ENCODE measurements at places on chromosomes 2 and 18. TPM values are rescaled to one million over a fixed set of nuclear protein-coding genes. Genes with fewer than 3 reads are reported as not detected.

The POTEF gene
- total RNA-seq, result 25.0 TPM

The ABCG5 gene
- total RNA-seq, result 0.10 TPM

The TGFA gene
- total RNA-seq, result 6.8 TPM

The PDE1A gene
- 3.6 TPM for total RNA-seq

The DNAJC5G gene
- total RNA-seq, result not detected

DNA sequence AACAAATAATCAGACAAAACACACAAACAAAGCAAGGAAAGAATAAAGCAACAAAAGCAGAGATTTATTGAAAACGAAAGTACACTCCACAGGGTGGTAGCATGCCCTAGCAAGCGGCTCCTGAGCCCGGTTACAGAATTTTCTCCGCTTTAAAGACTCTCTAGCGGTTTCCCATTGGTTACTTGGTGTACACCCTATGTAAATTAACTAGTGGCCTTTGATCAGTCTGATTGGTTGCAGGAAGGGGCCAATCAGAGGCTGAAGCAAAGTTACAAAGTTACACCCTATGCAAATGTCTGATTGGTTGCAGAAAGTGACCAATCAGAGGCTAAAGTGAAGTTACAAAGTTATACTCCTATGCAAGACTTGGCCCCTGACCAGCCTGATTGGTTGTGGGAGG, 242.9 kb downstream of the LDLRAD4 start:
- no peak overlapping the region for H3K4me3 ChIP-seq
- peaks cover 5% of the 10 kb centered on the region for H3K27me3 ChIP-seq
- H3K27ac ChIP-seq, result no peak overlapping the region
- H3K4me1 ChIP-seq, result no peaks in the 10 kb centered on the region
- H3K36me3 ChIP-seq, result no peaks in the 10 kb centered on the region
- no peak for DNase-seq

- DNase-seq, result no peak
- H3K4me1 ChIP-seq, result peaks cover 12% of the 10 kb centered on the region
- no peak overlapping the region for H3K27ac ChIP-seq
- H3K36me3 ChIP-seq, result no peaks in the 10 kb centered on the region
- no peaks in the 10 kb centered on the region for H3K27me3 ChIP-seq
Measured at GRCh38 chr18:40935423-40935822, 1019.6 kb upstream of the PIK3C3 start.

DNA sequence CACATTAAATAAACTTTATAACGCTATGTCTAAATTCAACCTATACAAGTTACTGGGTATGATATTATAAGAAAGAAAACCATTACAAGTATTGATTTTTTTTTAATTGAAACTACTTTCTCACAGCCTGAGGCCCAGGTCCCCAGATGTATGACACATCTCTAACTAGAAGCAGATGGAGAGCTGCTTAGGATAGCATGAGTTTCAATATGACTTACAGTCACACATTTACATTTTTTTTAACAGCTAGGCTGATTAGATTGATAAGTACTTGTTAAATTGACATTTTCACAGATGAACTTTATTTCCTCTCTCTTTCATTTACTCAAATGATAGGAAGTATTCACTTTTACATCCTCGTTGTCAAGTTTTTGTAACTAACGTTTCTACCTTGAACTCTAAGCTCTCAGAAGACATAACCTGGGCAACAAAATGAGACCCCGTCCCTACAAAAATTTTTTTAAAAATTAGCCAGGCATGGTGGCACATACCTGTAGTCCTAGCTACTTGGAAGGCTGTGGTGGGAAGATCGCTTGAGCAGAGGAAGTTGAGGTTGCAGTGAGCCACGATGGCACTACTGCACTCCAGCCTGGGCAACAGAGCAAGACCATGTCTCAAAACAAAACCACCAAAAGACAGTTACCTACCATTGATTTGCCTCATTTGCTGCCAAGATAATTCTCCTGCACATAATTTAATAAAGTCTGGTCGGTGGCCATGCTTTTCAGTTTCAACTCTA, 52.4 kb downstream of the STK39 start:
- peaks cover 7% of the 10 kb centered on the region for H3K36me3 ChIP-seq
- no peak overlapping the region for H3K4me3 ChIP-seq
- no peak overlapping the region for H3K27ac ChIP-seq
- DNase-seq, result no peak

The CIDEA gene
- not detected for total RNA-seq

DNA sequence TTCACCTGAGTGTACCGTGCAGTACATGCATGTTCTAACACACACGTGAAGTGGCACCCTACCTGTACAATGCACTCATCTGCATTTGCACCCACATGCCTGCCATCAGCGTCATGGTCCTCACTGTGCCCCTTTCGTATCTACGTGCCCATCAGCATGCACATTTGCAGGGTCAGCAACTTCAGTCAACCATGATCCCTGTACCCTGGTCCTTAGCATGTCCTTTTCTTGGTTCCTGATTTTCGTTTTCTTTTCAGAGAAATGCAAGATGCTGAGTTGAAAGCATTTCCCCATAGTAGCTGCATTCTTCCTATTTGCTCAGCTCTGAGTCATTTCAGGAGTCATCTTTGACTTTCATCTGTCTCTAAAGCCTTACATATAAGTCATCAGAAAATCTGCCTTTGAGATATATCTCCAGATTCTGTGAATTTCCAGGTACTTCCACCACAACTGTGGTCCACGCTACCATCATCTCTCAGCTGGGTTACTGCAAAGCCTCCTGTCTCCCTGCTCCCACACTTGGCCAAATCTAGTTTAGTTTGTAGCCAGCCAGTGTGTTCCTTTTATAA, 14.7 kb upstream of the PUM2 start:
- DNase-seq, result no peak
- H3K4me1 ChIP-seq, result peaks cover 7% of the 10 kb centered on the region
- H3K27ac ChIP-seq, result no peak overlapping the region
- H3K27me3 ChIP-seq, result no peaks in the 10 kb centered on the region
- H3K4me3 ChIP-seq, result no peak overlapping the region

DNA sequence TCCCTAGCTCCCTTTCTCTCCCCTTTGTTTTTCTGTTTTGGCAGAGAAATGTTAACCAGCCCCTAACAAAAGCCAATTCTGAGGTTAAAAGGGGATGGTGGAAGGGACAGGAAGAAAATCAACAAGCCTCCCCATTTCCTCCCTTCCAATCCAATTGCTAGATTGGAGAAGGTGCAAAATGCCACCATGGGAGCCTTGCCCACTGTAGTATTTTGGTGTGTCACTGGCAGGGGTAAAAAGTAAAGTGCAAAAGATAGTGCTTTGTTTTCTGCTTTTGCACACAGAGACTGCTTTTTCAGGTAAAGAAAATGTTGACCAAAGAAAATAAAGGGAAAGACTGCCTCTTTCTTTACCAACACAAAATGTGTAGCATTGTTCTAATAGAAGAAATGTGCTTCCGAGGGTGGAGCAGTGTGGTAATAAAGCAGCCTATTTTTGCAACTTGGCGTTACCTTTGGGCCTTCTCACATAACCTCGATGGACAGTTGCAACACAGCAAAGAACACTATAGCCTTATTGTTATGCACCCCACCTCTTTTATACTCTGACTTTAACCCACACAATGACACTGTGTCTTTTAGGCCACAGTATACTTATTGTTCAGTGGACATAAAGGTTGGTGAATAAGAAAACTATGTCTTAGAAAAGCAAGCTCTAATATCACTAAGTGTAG, 861.8 kb downstream of the BCL11A start:
- no peak for DNase-seq
- H3K4me3 ChIP-seq, result no peak overlapping the region
- no peaks in the 10 kb centered on the region for H3K27me3 ChIP-seq
- no peak overlapping the region for H3K27ac ChIP-seq

GRCh38 chr2:5661362-5661761, 30.8 kb upstream of the SOX11 start:
- H3K27me3 ChIP-seq, result peaks cover 11% of the 10 kb centered on the region
- H3K4me3 ChIP-seq, result no peak overlapping the region
- peaks cover 4% of the 10 kb centered on the region for H3K4me1 ChIP-seq
- no peaks in the 10 kb centered on the region for H3K36me3 ChIP-seq
- no peak for DNase-seq

- no peak overlapping the region for H3K4me3 ChIP-seq
- H3K27ac ChIP-seq, result no peak overlapping the region
- H3K4me1 ChIP-seq, result no peaks in the 10 kb centered on the region
- H3K36me3 ChIP-seq, result no peaks in the 10 kb centered on the region
- peaks cover 67% of the 10 kb centered on the region for H3K27me3 ChIP-seq
- DNase-seq, result no peak
Measured at GRCh38 chr2:43872151-43872550, 33.4 kb downstream of the ABCG8 start.

DNA sequence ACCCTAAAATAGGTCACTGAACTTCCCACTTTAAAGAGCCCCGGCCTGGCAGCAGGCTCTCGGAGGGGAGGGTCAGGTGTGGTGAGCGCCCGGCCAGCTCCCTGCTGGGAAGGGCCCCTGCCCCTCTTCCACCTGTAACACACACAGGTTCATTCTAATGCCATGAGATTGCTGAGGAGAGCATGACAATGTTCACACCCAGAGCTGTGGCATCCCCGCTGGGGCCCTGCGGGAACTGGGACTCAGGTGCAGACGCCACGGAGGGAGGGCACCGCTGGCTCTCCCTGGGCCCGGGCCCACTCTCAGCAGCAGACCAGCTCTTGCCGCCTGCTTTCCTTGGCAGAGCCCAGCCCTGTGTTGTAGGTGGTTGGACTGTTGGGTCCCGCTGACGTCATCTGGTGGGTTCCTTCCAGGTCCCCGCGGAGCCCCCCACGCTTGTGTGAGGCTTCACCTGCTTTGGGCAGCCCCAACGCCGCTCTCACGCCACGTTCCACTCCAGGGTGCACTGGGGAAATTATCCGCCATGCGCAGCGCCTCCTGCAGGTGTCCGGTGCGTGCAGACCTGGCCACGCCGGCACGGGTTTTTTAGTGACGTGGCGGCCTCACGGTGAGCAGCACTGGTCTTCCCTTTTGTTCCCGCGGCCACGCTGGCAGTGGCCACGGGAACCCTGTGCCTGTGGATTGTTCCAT, 50.4 kb upstream of the KCNG2 start:
- H3K27me3 ChIP-seq, result no peaks in the 10 kb centered on the region
- no peak for DNase-seq
- H3K36me3 ChIP-seq, result peaks cover 26% of the 10 kb centered on the region
- peaks cover 7% of the 10 kb centered on the region for H3K4me1 ChIP-seq
- H3K4me3 ChIP-seq, result no peak overlapping the region

The SAG gene
- total RNA-seq, result 0.43 TPM

The CHRND gene
- 0.60 TPM for total RNA-seq

GRCh38 chr18:58615140-58616132, 13.5 kb downstream of the ALPK2 start:
- H3K27ac ChIP-seq, result no peak overlapping the region
- H3K4me1 ChIP-seq, result peaks cover 51% of the 10 kb centered on the region
- H3K36me3 ChIP-seq, result no peaks in the 10 kb centered on the region
- H3K27me3 ChIP-seq, result peaks cover 40% of the 10 kb centered on the region

DNA sequence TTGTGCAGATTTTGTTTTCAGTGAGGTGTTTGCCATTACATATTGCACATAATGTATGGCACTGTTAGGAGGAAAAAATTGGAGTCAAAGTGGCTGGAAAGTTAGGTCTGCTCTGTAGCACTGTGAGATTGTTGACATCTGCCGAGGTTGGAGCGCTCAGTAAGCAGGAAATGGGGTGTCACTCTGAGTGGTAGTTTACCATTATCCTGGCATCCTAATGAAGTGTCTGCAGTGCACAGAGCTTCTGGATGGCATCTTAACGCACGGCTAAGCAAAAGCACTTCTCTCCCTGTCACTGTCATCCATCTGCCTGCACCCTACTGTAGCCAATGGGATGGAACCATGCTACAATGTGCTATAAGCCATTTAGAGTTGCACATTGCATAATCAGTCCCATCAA, 561.9 kb downstream of the ARHGAP15 start:
- peaks cover 28% of the 10 kb centered on the region for H3K4me1 ChIP-seq
- H3K36me3 ChIP-seq, result no peaks in the 10 kb centered on the region
- H3K27me3 ChIP-seq, result peaks cover 50% of the 10 kb centered on the region
- H3K27ac ChIP-seq, result no peak overlapping the region
- DNase-seq, result no peak

The IL1A gene
- total RNA-seq, result 0.60 TPM

DNA sequence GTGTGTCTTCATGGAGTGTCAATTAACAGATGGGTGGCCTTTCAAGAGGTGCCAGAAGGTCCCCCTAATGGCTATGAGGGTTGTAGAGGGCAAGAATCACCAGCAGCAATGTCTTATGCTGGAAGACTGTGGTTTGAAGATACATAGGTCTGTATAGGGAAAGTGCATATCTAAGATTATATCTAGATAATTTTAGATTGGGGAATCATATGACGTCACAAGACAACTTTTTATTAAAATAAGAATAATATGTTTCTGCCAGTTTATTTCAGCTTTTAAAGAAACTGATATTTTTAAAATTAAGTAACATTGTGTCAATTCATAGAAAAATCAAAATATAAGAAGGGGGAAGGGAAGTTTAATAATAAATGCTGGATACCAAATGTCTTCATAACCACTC, 162.3 kb downstream of the TTN start:
- no peaks in the 10 kb centered on the region for H3K36me3 ChIP-seq
- DNase-seq, result no peak
- H3K4me1 ChIP-seq, result no peaks in the 10 kb centered on the region
- H3K27ac ChIP-seq, result no peak overlapping the region

- H3K4me1 ChIP-seq, result no peaks in the 10 kb centered on the region
- no peak overlapping the region for H3K4me3 ChIP-seq
- DNase-seq, result no peak
- no peaks in the 10 kb centered on the region for H3K36me3 ChIP-seq
Measured at GRCh38 chr2:180966378-180966777, 14.0 kb upstream of the UBE2E3 start.

The TMEM131 gene
- 34.8 TPM for total RNA-seq

DNA sequence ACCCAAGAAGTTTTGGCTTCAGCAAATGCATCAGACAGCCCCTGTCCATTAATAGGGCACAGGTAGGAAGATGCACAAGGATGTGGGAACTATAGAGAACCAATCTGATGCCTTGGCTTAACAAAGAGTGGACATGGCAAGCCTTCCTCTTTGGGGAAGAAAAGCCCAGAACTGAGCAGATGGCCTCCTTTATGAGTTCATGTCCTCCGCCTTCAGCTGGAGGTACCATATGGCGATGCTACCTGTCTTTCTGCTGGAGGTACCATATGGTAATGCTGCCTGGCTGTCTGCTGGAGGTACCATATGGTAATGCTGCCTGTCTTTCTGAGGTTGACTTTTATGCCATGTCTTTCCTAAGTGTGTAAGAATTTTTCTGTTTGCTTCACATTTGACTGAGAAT, 6.0 kb downstream of the RETREG2 start:
- H3K27me3 ChIP-seq, result no peaks in the 10 kb centered on the region
- peaks cover 18% of the 10 kb centered on the region for H3K36me3 ChIP-seq
- DNase-seq, result no peak
- H3K4me3 ChIP-seq, result no peak overlapping the region
- peaks cover 3% of the 10 kb centered on the region for H3K4me1 ChIP-seq

- no peak overlapping the region for H3K27ac ChIP-seq
- H3K4me3 ChIP-seq, result no peak overlapping the region
- no peaks in the 10 kb centered on the region for H3K27me3 ChIP-seq
- H3K36me3 ChIP-seq, result peaks cover 18% of the 10 kb centered on the region
Measured at GRCh38 chr2:32652555-32653209, 24.8 kb downstream of the TTC27 start.

DNA sequence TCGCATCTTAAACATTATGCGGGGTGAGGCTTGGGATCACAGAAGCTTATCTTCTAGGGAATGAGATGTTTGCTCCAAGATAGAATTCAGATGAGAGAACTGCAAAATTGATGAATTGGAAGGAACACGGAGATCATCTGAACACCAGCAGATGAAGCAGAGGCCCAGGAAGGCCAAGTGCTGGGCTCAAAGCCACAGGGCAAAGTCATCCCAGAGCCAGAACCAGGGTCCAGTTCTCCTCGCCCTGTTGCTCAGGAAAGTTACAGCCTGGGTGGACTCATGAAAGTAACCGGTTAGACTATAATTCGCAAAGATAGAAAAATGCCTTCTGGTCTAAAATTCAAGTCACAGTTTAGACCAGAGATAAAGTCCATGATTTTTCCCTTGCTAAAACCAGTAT, 456.1 kb upstream of the ID2 start:
- H3K36me3 ChIP-seq, result no peaks in the 10 kb centered on the region
- DNase-seq, result no peak
- no peak overlapping the region for H3K27ac ChIP-seq
- H3K27me3 ChIP-seq, result no peaks in the 10 kb centered on the region
- H3K4me3 ChIP-seq, result no peak overlapping the region

All from type B pancreatic cell (in vitro differentiated cells).